ENCODE measurements at places on chromosomes 11 and 22.

- DNase-seq = no peak
Observed at GRCh38 chr11:123426789-123427188, 3.3 kb upstream of the GRAMD1B start.

DNA sequence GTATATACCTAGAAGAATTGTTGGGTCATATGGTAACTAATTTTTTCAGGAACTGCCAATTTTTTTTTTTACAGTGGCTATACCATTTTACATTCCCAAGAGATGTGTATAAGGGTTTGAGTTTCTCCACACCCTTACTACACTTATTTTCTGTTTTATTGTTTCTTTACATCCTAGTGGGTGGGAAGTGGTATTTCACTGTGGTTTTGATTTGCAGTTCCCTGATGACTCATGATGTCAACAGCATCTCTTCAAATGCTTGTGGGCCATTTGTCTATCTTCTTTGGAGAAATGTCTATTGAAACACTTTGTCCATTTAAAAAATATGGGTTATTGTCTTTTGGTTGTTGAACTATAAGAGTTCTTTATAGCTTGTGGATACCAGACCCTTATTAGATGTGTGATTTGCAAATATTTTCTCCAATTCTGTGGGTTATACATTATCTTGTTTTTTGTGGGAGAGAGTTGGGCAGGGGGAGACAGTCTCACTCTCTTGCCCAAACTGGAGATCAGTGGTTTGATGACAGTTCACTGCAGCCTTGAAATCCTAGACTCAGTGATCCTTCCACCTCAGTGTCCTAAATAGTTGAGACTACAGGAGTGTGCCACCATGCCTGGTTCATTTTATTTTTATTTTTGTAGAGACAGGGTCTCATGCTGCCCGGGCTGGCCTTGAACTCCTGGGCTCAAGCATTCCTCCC, 30.3 kb upstream of the PISD start:
- no peak for DNase-seq

- no peak for DNase-seq
Observed at GRCh38 chr22:45329530-45329936, 19.8 kb downstream of the FAM118A start.

DNA sequence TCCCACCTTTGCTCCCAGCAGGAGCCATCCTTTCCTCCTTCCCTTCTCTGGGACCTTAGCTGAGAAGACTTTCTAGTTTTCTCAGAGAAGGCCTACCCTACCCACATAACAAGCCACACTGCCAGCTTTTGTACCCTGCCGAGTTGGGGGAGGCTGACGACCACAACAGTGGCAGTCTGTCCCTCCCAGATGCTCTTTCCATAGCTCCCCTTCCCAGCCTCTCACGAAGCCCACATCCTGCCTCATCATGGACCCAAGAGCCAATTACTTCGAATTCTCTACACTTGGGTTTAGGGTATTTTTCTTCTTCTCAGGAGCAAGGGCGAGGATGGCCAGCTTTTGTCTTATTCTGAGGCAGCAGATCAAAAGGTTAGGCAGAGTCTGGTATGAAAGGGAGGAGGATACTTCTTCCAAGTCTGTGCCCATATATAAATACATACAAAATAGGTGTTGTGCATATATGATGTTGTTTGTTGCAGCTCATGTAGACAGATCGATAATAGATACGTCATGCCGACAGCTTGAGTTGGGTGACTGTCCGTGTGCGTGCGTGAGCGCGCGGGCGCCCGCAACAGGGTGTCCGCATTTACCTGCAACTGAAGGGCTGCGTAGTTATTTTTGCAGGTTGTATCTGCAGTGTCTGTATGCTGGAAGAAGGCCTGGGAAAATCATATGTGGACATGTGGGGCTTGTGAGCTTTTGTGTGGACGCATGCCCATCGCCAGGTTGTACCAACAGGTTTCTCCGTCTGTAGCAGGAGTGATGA, 846 bp upstream of the NRGN start:
- no peak for DNase-seq

DNA sequence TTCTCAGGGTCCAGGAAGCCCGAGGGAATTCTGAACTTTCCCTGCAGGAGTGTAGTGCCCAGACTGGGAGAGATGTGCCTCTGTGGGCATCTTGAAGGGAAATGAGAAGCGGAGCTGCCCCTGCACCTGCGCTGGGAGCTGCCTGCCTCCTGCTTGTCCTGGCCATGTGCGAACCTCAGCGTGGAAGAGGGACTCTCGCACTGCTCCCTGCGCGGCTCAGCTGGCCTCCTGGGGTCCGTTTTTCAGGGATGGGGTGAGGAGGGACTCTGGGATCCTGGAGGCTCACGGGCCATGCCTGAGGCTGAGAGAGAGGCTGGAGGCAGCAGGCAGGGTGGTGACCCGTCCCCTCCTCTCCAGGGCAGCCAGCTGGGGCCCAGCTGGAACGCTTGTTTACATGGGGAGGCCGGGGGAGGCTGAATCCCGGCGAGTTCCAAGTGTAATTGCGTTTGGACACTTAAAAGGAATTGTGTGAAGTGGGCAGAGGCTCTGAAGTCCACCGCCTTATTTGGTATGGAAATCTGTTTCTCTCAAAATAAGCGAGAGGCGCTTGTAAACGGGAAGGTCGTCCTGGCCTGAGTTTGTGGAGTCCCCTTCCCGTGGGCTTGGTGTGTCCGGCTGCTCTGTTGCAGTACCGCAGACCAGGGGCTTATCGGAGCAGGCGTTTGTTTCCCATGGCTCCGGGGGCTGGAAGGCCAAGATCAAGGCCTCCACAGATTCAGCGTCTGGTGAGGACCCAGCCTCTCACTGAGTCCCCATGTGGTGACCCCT, 1.2 kb upstream of the MRGPRF start:
- DNase-seq = no peak

DNA sequence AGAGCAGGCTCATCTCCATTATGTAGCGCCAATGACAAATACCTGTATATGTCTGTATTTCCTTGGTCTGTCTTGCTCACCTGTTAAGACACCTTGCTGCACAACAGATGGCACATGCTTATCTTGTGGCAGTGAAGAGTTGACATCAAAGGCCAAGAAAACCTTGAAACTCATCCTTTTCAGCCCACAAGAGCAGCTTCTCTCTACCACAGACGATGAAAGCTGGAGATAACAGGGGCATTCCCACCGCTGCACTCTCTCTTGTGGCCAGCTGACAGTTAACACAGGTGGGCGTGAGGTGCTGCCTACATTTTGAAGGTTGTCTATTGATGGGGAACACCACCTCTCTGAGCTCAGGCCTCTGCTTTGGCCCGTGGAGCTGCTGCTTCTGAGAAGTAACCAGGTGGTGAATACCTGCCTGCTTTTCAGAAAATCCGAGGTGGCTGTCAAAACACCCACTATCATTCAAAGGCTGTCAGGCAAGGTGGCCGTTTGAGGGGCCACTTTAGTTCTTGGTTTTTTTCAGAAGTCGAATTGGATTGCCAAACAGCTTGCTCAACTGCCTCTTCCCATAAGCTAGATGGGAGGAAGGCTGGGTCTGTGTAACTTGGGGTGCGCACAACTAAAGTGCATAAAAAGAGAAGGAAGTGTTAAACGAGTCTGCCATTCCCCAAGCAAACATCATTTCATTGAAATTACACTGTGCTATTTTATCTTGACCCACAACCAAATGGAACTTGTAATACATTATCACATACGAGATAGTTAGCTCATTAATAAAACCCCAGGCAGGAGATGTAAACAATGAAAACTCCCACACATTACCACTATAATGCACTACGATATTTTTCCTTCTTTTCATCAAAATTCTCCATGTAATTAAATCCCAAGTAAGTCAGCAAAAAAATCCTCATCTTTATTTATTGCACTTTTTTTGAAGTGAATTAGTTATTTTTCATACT, 87.1 kb upstream of the RAG2 start:
- DNase-seq = no peak

- no peak for DNase-seq
Observed at GRCh38 chr11:80593648-80594374, 1153.0 kb upstream of the TENM4 start.

DNA sequence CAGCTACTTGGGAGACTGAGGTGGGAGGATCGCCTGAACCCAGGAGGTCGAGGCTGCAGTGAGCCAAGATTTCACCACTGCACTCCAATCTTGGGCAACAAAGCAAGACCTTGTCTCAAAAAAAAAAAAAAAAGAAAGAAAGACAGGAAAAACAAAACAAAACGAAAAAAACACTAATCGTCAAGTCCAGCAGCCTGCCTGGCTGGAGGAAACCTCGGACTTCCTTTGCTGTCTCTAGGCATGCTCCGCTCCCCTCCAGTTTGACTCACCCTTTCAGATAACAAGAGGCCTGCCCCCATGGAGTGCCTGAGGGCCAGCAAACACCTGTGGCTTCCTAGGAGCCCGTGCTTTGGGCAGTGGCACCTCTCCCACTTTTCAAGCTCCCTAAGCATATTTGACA, 28.8 kb upstream of the CHKA start:
- DNase-seq = no peak

GRCh38 chr11:60915248-60915914, 1.4 kb downstream of the TMEM109 start:
- no peak for DNase-seq

DNA sequence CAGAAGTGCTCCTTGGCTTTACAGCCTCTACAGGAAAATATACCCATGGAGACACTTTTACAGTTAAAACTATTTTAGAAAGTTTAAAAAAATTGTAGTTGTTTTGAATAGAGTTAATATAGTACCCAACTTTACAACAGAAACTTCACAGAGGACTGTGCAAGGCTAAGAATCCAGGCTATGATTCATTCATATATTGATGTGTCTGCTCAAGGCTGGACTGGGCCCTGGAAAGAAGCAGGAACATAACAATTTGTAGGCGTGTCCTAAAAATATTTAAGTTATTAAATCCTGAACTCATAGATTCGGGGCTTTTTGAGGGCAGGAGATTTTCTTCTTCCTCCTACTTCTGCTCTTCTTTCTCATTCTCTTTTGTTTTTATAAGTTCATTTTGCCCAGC, 291.5 kb upstream of the CCDC179 start:
- DNase-seq = no peak

DNA sequence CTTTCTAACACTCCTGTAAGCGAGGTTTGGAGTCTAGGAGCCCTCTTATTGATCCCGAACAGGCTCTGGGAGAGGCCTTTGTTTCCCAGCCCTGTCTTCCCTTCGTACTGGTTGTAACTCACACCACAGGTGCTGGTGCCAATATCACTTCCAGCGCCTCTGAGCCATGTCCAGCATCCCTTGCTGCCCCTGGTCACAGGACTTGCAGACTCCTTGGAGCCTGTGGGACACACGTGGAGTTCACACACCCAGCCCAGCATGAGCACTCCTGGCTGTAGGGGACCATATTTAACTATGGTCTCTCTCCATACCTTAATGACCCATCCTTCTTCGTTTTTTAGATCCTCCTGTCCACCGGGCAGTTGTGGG, 2.2 kb downstream of the ZBTB16 start:
- DNase-seq = no peak

- no peak for DNase-seq
Observed at GRCh38 chr11:79634905-79635304, 194.1 kb upstream of the TENM4 start.

- DNase-seq = no peak
Observed at GRCh38 chr11:132278801-132279574, 908.6 kb downstream of the NTM start.

DNA sequence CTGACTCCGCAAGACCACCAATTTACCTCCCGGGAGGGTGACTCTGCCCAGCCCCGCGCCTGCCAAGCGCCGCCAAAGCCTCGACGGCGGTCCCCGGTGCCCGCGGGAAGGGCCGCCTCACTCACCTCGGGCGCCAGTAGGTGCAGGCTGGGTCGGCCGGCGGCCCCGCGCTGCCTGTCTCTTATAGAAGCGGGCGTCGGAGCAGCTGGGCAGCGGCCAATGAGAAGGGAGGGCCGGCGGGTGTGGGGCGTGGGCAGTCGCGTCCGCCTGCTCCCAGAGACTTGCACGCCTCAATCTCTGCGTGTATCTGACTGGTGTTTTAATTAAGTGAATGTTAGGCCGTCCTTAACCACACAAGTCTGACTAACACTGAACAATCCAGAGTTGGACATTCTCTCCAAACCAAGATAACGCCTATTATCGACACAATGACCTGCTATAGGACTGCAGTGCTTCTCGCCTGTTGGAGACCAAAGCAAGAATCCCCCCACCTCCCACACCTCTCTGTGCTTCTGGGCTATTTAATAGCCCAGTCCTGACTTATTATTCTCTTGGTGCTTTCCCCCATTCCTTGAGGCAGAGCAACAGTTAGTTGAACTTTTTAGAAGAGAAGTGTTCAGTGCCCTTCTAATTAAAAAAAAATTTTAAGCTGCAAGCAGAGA, at the start of gene TPH1:
TSS of gene TPH1 (minus strand) at position 154 of the 662 bp plus-strand sequence. CDS start 5,507 bp downstream, outside the sequence.
- DNase-seq = no peak

- DNase-seq = no peak
Observed at GRCh38 chr11:13287681-13288080, 10.1 kb downstream of the BMAL1 start.

- DNase-seq = no peak
Observed at GRCh38 chr11:3939211-3939610, 83.7 kb downstream of the STIM1 start.

- no peak for DNase-seq
Observed at GRCh38 chr11:14522801-14523200, 2.6 kb upstream of the PSMA1 start.
